ENCODE measurements at places on chromosomes 6 and 20.

GRCh38 chr6:12084681-12085080, 72.6 kb downstream of the HIVEP1 start:
- DNase-seq: no peak

- no peak for DNase-seq
Measured at GRCh38 chr6:4914420-4915159, 89.2 kb downstream of the RPP40 start.

DNA sequence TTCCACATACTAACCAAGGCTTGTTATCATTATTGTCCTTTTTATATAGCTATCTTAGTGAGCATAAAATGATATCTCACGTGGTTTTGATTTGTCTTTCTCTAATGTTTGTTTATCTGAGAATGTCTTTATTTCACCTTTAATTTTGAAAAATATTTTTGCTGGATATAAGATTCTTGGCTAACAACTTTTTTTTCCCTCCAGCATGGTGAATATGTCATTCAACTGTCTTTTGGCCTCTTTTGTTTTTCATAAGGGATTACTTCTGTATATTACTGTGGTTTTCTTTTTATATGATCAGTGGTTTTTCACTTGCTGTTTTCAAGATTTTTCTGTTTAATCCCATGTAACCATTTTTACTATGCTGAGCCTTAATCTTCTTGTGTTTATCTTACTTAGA, 141.0 kb downstream of the GRM1 start:
- DNase-seq: no peak

DNA sequence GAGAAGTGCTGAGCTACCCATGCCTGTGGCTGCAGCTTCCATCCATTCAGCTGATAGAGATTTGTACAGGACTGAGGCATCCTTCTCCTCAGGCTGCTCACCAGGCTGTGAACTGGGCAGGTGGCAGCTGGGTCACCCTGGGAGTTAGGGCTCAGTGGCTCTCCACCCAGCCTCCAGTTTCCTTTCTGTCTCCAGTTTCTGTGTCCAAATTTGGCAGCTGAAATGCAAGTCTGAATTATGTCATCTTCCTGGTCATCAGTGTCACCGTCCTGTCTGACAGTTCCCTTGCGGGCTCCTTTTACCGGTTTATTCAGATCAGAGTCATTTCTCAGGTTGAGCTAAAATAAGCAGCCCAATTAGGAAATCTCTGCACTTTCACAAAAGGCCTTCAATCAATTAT, 93.3 kb downstream of the EDN1 start:
- DNase-seq: no peak

GRCh38 chr6:149078211-149078782, 239.2 kb upstream of the TAB2 start:
- no peak for DNase-seq

DNA sequence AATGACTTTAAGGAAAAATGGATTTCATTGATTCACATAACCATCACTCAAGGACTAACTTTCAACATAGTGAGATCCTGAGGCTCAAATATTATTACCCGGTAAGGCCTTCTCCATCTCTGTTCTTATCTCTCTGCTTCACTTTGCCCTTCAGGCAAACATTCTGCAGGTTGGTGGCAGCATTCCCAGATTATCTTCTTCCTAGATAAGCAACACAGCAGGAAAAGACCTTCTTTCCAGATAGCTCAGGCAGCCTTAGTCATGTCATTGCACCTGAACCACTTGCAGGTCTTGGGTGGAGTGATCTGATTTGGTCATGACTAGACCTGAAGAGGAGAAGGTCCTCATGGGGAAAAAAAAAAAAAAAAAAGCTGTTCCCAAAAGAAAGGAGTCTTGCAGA, 5.3 kb upstream of the HIVEP2 start:
- DNase-seq: peak; percentile 91

DNA sequence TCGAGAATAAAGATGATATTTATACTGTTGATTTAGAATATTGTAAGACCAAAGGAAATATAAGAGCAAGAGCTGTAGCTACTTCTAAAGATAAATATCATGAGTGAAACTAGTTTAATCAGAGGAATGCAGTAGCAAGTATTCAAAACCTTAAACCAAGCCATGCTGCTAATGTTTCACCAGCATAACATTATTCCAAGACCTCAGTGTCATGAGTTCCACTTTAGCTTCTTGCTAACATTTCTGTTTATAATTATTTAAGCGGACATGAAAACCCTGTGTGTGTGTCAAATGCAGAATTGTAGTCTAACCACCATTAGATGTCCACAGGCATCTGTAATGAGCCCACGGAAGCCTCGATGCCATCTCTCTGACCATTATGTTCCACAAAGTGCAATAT, 752.6 kb upstream of the MARCKS start:
- DNase-seq: no peak

- peak; percentile 67 for DNase-seq
Measured at GRCh38 chr6:45991189-45991588, 24.5 kb downstream of the CLIC5 start.

DNA sequence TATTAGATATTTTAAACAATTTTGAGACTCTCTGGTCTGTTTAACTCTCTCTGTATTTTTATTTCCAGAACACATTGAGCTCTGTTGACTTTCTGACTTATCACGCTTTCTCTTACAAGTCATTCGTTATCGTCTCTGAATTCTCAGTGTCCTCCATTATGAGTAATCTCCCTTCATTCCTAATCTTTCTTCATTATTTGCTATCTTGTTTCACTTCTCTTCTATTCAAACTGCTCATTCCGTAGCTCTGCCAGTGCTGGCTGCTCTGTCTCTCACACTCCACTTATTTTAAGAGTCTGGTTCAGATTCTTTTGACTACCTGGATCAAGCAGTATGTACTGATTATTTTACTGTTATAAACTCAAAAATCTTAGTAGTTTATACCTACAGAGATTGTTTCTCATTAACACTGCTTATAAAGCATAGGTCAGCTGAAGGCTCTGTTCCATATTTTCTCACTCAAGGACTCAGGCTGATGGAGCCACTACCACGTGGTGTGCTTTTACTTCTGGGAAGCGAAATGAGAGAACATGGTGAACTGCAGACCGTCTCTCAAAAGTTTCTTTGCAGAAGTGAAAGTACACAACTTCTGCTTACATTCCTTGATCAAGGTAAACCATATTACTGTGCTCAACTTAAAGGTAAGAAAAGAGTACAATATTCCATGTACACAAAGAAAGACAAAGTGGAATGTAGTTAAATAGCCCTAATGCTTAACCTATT, 485.2 kb downstream of the GRIK2 start:
- peak; percentile 2 for DNase-seq

- DNase-seq: no peak
Measured at GRCh38 chr20:3330046-3330741, 77.3 kb downstream of the DNAAF9 start.

- DNase-seq: no peak
Measured at GRCh38 chr6:51013376-51013775, 194.7 kb downstream of the TFAP2B start.

DNA sequence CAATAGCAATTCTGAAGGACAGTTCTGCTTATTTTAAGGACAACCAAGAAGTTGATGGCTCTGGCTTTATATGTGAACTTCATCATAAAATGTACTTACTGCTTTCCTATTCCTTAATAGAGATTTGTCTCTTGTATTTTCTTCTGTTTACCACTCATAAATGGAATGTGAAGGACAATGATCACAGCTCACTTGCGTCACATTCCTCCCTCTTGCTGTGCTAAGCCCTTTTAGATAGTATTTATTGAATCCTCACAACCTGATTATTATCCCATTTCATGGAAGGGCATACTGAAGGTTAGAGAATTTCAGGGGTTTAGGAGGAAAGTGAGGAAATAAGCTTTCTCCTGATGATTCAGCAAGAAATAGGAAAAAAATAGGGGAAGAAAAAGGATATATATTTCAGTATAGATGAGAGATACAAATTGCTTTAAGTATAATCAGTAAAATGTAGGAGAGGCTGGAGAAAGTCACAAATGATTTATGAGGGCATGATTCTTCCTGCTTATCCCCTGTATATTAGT, 132.9 kb downstream of the AIG1 start:
- no peak for DNase-seq

- DNase-seq: no peak
Measured at GRCh38 chr6:69847492-69847788, 18.9 kb upstream of the COL19A1 start.

- no peak for DNase-seq
Measured at GRCh38 chr6:127812985-127813698, 87.7 kb downstream of the THEMIS start.

GRCh38 chr6:21257125-21257524, 336.4 kb upstream of the SOX4 start:
- DNase-seq: no peak

DNA sequence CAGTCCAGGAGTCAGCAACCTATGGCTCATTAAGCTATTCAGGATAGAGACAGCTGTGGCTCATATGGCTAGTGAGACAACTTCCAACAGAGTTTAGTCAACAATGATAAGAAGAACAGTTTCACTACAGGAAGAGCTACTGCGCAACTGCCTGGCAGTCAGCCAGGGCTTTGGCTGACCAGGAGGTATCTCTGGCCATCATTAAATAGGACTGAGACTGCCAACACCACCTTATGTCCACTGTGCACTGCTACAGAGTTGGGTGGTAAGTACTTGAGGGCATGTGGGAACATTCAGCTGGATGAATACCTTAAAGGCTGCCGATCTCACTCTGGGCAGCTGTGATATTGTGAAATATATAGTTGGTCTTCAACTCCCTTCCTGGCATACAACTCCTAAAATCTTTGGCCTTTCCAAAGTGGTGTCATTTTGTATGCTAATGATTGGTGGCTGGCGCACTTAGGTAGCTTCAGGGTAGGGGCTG, 52.2 kb upstream of the FAM83C start:
- no peak for DNase-seq

GRCh38 chr20:20148779-20149178, 96.4 kb downstream of the CFAP61 start:
- DNase-seq: no peak

DNA sequence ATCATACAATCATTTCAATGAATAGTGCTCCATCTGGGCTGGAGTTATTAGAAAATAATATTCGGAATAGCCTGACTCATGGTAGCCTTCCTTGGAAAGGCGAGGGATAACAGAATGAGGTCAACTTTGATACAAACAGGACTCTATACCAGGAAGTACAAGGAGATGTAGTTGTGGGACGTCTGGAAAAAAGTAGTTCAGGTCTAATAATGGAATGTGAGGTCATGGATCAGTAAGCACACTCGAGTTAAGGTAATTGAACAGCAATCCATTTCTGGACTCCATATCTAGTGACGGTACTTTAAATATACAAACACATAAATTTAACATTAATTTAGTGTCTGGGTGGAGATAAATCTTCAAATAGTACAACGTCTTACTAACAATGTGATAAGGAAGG, 1204.0 kb upstream of the ADGRB3 start:
- DNase-seq: no peak

GRCh38 chr6:15524861-15525401, 137.9 kb downstream of the DTNBP1 start:
- no peak for DNase-seq

DNA sequence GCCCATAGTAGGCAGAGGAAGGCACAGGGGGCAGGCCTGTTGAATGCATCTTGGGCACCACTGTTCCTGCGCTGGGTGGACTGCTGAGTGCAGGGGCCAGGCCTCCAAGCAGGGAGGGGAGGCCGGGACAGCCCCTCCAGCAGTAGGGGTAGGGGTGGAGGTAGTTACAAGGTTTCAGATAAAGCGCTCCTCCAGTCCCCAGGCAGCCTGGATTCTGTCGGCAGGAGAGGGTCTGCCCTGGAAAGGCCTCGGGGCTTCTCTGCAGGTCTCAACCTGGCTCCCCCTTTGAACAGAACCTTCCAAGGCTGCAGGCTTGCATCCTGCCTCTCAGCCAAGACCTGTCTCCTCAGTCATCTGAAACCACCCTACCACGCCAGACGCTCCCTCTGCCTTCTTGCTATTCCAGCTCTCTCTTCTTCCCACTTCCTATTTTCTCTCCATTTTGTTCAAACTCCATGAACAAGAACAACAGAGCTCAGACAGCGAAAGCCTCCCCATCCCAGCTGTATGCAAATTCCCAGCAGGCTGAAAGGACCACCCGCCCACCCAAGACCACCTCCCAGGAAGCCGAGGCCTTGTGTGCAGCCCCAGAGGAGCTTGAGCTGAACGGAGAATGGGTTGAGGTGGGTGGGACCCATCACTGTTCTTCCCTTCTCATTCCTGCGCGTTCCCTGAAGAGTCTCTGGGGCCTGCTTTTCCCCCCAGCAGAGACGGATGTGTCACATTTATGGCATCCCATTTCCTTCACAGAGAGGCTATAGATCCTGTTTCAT, 1.4 kb downstream of the MLN start:
- no peak for DNase-seq

GRCh38 chr20:4167261-4168021, 152.1 kb upstream of the RNF24 start:
- no peak for DNase-seq

GRCh38 chr20:7866285-7866684, 74.0 kb downstream of the HAO1 start:
- no peak for DNase-seq

DNA sequence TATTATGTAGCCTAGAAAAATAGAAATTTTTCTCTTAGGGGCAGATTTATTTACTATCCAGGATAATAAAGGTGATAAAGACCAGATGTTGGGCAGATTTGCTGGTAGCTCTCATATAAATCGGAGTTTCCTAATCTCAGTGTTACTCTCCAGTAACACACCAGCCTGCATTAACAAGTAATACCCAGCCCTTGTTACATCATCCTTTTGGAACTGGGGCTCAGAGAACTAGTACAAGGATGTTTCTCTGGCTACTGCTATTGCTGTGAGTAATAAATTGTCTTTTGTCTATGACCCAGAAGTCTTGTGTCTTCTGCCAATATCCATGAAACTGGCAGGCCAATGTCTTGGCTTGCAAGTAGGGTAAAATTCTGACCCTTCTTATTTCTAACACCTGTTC, 16.8 kb downstream of the TPD52L1 start:
- no peak for DNase-seq

GRCh38 chr6:158290040-158290439, 22.2 kb upstream of the TULP4 start:
- DNase-seq: no peak

DNA sequence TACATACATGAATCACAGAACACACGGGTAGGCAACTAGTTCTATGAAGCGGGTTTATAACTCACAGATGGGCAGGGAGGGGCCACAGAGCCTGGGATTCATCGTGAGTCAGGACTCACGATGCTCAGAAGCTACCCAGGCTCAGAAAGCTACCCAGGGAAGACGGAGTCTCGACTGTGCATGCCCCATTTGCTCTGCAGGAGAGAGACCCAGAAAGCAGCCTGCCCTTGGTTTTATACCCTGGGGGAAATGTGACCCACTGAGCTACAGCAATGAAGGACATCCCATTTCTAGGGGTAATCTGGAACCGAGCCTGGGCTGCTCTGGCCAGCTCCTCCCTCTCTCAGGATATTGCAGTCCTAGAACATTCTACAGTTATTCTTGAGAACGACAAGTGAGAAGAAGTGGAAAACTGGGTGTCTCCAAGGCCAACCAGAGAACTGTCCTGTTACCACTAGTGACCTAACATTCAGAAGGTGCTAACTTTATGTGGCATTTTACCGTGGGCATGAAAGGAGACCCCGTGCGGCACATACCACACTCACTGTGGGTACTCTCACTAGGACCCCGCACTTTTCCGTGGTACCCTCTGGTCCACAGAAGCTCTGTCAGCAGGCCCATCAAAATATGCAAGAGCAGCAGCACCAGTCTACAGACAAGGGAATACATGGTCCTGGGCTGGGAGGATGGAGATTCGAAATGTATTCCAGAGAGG, 201.9 kb upstream of the PMEPA1 start:
- no peak for DNase-seq

Measured in mesendoderm (in vitro differentiated cells).